ENCODE measurements at places on chromosomes 13 and 19.
A peak's percentile ranks its signal among the peaks of the same experiment; 100 is the strongest.

DNA sequence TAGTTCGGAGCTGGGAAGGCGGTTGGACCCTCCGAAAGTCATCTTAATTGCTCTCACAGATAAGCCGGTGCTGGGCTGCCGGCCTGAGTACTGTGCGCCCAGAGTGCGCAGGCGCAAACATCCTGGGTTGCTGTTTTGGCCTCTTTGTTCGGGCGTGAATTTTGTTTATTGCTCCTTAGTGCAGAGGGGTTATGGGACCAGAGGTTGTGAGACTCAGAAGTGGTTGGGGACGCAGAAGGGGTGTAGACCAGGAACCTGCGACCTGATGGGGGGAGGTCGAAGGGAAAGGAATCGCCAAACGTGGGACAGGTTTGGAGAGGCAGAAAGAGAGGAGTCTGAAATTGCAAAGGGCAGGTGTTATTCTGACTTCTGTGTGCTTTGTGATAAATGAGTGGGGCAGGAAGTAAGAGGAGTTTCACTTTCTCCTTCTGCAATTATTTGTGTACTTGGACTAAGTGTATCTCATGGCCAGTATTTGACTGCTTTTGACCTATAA, 607 bp upstream of the ZNF566 start:
- DNase-seq, result no peak

- DNase-seq, result peak; percentile 46
Measured at GRCh38 chr13:76131551-76131950, 495.4 kb downstream of the LMO7 start.

GRCh38 chr19:1783874-1784273, 28.2 kb downstream of the ATP8B3 start:
- DNase-seq, result no peak

- no peak for DNase-seq
Measured at GRCh38 chr13:103540382-103540765, 474.2 kb upstream of the SLC10A2 start.

GRCh38 chr13:40344270-40345148, 321.9 kb downstream of the FOXO1 start:
- no peak for DNase-seq

- DNase-seq, result no peak
Measured at GRCh38 chr13:105960326-105960725, 575.1 kb downstream of the EFNB2 start.

DNA sequence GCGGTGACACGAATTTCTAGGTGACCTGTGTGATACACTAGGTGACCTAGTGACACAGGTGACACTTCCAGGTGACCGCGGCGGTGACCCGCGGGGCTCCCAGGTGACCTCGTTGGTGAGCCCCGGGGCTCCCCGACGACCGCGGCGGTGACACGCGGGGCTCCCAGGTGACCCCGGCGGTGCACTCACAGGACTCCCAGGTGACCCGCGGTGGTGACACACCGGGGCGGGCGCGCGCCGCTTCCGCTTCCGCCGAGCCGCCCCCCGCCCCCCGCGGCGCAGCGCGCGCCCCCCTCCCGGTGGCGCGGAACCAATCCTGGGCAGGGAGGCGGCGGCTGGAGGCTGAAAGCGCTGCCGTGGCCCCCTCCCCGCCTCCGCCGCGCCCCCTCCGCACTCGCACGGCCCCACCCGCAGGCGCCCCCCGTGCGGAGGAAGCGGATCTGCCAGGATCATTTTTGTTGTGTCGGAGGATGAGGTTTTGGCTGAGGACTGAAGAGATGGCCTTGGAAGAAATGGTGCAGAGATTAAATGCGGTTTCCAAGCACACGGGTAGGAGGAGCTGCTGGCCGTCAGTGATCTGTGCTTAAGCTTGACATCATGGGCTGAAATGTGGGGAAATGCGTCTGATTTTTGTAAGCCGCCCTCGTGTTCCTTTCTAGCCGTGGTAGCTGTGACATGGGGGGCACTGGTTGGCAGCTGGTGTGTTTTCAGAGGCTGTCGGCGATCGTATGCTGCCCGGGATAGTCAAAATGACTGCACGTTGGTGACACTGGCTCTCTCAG, at the start of gene MCF2L:
Gene MCF2L, plus strand, starts transcription at position 305 of the 782 bp plus-strand sequence. Its CDS starts 166 bp downstream, at position 471.
- DNase-seq, result peak; percentile 68

DNA sequence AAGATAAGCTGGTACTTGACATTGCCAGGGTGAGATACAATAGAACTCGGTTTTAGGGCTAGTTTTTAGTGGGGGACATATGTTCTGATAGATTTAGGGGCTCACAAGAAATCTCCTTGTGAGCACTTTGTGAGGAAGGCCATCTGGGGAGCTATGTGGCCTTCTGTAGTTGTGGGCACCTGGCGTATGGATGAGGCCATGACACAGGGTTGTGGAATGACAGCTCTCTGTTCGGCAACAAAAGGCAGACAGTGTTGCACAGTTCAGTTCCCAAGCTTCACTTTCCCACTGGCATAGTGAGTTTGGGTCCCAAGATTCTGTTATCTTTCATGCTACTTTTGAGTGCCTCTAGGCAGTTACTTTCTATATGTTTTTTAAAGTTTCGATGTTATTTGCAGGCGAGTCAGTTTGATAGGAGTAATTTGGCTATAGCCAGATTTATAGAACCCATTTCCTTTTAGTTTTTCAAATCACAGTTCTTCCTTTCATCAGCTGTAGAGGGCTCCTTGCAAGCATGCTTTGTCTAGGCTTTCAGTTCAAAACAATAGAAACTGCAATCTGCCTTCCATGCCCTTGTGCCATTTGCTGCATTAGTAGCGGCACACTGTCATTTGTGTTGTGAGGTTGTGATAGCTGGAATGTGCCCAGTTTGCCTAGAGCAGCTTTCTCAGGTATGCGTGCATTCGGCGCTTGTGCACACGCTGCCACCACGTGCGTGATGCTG, 70.6 kb upstream of the TEX29 start:
- DNase-seq, result no peak

DNA sequence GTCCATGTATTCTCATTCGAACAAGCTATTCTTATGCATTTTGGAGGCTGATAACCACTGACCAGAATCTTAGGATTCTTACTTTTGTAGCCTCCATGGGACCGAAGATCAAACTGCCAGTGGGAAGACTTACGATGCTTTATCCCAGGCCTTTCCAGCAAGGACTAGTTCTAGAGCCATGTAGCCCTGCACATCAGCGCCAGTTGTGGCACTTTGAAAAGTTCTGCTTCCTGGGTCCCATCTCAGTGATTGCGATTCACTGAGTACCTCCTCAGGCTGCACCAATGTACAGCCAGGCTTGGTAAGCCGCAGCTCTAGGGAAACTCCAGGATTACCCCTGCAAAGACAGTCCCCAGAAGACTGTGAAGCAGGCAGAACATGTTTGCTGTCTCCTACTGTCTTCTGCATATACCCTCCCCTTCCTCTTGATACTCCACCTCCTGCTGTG, 18.9 kb upstream of the ENOX1 start:
- DNase-seq, result no peak

DNA sequence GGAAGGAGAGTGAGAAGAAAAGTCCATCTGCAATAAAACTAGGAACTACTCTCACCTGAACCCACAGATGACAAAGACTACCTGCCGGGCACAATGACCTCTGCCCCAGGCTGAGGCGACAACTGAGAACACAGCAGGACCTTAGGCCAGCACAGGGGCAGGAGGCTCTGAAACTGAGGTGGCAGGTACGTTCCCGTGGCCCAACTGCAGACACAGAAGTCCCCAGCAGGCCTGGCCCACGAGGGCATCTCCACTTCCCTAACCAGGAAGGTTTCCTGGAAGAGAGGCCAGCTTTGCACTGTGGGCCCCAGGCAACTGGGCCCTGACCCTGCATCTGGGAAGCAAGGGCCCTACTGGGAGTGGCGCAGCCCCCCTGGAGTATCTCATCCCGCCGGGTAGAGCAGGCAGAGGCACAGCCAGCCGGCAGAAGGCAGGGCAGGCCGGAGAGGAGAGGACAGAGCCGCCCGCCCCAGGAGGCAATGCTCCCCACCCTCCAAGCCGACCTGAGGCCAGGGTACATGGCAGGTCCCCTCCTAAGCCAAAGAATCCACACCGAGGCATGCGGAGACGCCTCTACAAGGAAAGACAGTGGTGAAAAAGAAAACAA, 32.7 kb downstream of the STK24 start:
- DNase-seq, result no peak

DNA sequence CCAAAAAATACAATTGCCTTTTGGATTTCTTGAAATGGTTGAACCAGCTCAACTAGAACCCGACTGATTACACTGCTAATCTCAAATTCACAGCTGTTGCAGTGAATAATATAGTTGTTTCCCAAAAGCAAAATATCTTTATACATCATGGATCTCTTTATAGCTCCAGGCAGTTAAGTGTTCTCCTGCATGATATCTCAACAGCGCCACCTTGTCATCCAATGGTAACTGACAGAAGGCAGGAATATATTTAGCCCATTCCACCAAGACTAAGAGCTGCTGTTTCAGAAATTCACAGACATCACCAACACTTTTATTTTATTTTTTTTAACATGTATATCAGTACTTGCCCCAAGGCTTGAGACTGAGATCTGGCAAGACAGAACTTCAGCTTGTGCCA, 1141.0 kb upstream of the PRR20A start:
- no peak for DNase-seq

- no peak for DNase-seq
Measured at GRCh38 chr13:22108283-22108942, 437.5 kb downstream of the FGF9 start.

DNA sequence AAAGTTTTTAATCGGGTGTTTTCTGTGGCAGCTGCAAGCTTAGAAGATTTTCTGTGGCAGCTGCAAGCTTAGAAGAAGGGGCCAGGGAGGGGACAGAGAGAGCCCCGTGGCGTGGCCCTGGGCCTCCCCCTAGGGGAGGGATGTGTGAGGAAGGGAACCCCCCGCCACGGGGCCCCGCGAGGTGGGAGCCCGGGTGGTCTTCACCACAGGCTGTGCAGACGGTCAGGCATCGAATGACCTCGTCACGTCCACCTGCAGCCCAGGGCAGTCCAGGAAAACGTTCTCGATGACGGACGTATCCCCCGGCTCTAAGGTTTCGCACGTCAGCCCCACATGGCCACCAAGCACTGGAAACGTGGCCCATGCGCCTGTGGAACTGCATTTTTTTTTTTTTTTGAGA, 8.6 kb downstream of the POLR2E start:
- DNase-seq, result no peak

- DNase-seq, result no peak
Measured at GRCh38 chr13:40026174-40026585, 370.7 kb downstream of the COG6 start.
